RPMI7951 (cell line): ENCODE measurements at places on chromosomes 6 and 20.

DNA sequence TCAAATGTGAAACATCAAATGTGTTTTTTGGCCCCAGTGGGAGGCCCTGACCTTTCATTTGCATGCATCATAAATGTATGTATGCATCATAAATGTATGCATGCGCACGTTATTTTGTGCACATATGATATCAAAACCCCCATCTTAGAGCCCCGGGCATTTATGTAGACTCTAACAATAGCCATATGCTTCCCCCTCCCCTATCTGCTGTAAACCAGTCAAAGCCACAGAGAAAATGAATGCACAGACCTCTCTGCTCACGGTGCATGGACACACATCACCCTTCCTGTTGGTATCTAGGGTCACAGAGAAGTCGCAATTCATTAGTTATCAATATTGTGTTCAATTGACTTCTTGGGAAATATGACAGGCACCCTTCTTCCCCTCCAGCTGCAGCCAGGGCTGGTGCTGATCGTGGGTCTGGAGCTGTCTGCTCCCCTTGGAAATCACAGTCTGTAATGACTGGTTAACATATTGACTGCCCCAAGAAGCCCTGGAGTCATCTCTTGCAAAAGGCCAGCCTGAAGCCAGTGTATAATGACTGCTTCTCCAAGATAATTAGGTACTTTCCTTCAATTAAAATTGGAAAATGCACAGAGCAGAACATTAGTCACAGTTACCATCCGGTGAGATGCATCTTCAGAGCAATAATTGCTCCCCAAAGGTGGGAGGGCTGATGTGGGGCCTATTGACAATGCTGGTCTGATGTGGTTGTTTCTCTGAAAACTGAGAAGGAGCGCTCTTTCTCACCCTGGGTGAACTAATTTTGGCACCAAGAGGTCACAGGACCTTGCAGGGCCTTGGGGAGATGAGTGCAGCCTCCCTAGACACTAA lies 532.2 kb downstream of the CDH26 start:
- DNase-seq = no peak

DNA sequence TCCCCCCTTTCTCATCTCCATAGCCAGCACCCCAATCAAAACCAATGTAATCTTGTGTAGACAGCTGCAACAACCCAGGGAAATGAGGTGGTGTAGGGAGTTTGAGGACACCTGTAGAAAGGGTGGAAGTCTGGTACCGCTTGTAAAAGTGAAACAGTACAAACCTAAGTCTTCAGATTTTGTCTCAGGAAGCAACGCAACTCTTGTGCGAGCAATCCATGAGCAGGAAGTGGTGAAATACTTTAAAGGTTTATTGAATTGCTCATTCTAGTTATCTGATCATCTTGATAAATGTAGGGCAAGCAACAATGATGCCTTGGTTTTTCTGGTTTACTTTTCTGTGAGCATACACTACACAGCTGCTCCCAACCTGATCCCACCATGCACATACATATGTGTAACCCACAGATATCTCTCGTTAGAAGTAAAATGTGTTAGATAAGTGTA lies 71.1 kb upstream of the THEMIS start:
- peak; percentile 89 for DNase-seq

DNA sequence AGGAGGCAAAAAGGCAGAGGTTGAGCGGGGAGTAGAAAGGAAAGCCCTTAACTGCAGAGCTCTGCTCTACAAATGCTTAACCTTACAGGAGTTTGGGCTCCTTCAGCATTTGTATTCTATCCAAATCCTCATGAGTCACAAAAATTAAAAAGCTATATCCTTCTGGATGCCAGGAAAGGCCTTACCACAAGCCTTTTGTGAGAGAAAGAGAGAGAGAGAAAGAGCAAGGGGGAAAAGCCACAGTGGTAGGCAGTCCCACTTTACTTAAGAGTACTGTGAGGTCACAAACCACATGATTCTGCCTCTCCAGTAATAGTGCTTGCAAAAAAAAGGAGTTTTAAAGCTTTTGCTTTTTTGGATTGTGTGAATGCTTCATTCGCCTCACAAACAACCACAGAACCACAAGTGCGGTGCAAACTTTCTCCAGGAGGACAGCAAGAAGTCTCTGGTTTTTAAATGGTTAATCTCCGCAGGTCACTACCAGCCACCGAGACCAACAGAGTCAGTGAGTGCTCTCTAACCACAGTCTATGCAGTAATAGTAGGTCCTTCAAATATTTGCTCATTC lies at the start of gene RUNX2:
Gene RUNX2, plus strand, starts transcription at position 375 of the 567 bp plus-strand sequence. CDS start 397 bp downstream, outside the sequence.
- peak; percentile 94 for DNase-seq

DNA sequence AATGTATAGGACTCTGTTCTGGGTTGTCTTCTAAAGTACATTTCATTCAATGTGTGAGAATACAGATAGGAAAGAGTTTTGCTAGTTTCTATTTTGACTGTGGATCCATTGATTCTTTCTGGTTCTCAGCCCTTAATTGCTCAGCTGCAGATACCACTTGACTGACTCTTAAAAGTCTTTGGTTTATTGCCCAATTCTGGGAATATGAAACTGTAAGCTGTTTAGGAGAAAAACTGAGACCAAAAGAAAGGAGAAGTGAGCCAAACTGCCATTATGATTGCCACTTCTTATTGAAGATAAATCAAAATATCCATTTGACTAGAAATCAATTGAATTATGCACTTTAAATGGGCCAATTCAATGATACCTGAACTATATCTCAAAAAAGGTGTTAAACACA lies 211.4 kb downstream of the ESR1 start:
- no peak for DNase-seq

GRCh38 chr6:43582911-43583310 lies 6.9 kb downstream of the POLH start:
- DNase-seq = no peak

DNA sequence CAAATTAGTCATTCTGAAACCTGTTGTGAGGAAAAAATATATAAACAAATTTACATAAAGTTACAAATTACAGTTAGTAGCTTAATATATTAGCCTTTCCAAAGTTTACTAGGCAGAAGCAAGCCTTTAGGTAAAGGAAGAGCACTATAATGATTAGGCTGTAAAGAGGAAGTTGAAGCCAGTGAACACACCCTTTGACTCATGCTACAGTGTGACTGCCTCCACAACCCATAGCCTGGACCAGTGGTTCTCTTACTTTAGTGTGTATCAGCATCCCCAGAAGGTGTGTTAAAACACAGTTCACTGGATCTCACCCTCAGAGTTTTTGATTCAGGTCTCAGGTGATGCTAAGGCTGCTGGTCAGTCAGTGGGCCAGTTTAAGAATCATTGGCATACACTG lies 91.4 kb upstream of the DEFB112 start:
- no peak for DNase-seq

DNA sequence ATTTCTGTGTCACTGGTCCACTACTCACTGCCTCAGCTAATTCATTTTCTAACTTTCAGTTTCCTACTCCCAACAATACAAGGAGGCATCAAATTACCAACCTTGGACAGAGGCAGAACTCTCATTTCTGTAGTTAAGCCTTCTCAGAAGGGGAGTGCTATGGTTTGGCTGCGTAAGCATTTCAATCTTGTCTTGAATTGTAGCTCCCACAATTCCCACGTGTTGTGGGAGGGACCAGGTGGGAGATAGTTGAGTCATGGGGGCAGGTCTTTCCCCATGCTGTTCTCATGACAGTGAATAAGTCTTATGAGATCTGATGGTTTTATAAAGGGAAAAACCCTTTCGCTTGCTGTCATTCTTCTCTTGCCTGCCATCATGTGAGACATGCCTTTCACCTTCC lies 22.9 kb downstream of the HLA-DRA start:
- DNase-seq = no peak

DNA sequence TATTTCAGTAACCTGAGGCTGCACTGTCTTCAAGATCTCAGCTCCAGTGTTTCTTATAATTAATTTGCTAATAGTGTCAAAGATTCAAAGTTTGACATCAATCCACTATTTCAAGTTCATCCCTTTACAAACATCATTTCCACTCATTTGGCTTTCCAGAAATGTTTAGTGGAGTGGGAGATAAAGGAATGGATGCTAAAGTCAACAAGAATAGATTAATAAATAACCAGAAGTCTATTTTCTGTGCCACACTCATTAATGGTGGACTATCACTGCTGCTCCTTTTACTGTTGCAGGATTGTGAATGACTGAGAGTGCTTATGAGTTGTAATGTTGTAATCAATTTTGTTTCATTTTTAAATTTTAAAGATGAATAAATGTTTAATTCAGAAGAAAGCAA lies 28.4 kb upstream of the EPM2A start:
- DNase-seq = no peak

GRCh38 chr6:48611332-48611731 lies 500.3 kb upstream of the PTCHD4 start:
- DNase-seq = no peak

DNA sequence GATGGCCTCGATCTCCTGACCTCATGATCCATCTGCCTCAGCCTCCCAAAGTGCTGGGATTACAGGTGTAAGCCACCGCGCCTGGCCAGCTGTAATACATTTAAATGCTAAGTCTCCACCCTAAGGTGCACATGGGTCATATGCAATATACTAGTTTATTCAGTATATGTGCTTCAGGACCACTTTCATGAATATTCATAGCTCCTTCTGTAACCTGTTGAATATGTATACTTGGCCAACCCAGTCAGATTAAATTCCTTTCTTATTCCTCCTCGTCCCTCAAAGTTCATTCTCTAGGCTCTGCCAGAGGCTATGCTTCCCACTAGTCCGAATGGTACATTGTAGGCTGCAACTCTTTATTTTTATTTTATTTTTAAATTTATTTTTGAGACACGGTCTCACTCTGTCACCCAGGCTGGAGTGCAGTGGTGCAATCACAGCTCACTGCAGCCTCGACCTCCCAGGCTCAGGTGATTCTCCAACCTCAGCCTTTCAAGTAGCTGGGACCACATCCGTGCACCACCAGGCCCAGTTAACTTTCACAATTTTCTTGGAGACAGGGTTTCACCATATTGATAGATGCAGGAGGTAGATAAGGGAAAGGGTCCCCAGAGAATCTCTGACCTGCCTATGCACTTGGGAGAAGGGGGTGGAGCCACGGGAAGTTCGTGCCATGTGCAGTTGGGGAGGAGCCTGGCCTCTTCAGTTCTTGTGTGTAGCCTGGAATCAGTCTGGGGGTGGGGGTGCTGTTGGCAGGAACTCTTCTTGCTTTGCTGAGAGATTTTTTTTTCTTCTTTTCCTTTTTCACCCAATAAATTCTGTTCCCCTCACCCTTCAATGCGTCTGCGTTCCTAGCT lies 41.3 kb upstream of the DDR1 start:
- DNase-seq = no peak

DNA sequence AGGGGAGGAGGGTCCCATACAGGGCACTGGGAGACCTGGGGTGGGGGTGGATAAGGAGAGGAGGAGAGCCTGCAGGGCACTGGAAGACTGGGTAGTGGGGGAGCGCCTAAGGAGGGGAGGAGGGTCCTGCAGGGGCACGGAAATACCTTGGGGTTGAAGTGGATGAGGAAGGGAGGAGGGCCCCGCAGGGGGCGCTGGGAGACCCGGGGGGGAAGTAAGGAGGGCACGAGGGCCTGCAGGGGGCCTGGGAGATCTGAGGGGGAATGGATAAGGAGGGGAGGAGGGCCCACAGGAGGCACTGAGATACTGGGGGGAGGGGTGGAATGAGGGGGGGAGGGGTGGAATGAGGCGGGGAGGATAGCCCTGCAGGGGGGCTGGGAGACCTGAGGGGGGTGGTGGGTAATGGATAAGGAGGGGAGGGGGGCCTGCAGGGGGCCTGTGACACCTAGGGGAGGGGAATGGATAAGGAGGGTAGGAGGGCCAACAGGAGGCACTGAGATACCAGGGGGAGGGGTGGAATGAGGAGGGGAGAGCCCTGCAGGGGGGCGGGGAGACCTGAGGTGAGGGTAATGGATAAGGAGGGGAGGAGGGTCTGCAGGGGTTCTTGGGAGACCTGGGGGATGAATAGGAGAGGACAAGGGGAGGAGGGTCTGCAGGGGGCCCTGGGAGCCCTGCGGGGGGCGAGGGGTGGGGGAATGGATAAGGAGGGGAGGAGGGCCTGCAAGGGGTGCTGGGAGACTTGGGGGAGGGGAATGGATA lies 567 bp upstream of the CTCFL start:
- no peak for DNase-seq

DNA sequence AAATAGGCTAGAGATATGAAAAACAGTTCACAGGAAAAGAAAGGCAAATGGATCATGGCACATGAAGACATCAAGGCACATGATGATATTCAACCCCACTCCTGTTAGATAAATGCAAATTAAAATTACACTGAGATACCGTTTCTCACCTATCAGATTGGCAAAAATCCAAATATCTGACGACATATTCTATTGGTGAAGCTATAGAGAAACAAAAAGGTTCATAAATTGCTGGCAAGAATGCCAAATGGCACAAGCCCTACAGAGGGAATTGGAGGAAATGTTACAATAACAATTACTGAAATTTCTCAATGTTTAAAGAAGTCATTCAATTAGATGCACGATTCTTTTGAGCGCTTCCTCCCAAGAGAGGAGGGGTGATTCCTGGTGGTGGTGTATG lies 45.3 kb upstream of the DSN1 start:
- DNase-seq = no peak

GRCh38 chr6:140321891-140322290 lies 947.4 kb upstream of the CITED2 start:
- no peak for DNase-seq

GRCh38 chr6:168815229-168815628 lies 374.2 kb downstream of the SMOC2 start:
- no peak for DNase-seq

DNA sequence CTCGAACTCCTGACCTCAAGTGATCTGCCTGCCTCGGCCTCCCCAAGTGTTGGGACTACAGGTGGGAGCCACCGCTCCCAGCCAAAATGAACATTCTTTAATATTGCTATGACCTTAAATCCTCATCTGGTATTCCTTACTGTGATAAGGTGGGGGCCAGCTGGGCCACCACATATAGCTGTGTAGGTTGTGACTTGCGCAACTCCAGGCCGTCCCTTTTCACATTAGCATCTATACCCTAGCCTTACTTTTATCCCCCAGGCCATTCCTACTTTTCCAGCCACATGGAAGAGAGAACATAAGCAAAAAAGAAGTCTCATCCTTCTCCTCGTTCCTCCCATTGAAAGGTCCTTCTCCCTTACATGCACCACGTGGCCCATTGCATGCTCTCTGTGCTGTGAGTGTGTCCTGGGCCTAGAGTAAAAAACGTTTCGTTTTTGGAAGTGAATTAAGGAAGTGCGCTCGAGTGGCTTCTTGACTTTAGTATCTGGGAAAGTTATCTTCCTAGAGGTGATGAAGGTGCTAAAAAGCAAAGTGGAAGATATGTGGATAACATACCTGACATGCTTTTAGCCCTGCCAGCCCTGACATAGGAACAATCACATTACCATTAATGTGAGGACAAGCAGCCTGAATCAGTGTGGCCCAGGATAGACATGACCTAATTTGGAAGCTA lies 56.8 kb upstream of the KIF13A start:
- peak; percentile 11 for DNase-seq

GRCh38 chr6:44044154-44044539 lies 83.1 kb downstream of the MRPL14 start:
- DNase-seq = peak; percentile 44

DNA sequence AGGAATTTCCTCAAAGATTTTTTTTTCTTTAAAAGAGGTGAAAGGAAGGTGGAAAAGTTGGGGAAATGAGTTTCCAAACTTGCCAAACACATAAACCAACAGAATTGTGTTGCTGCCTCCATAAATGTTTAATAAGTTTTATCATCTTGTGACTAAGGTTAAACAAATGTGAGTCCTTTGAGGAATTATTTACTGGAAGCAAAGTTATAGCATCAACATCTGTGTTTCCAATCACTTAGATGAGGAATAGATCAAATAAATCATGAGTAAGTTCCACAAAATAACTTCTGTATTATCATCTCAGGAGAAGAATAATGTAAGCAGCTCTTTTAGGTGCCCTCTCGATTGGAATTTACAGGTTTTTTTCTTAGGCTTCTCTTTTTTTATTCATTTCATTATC lies 20.5 kb downstream of the TSHZ2 start:
- no peak for DNase-seq
